Stimulated activated effector memory CD8-positive, alpha-beta T cell treated with anti-CD3 and anti-CD28 coated beads, Interleukin-12 subunit alpha, Interleukin-12 subunit beta, amount 100 ng/mL, for 72 hours (primary cell): ENCODE measurements at places on chromosomes 1 and 21.

DNA sequence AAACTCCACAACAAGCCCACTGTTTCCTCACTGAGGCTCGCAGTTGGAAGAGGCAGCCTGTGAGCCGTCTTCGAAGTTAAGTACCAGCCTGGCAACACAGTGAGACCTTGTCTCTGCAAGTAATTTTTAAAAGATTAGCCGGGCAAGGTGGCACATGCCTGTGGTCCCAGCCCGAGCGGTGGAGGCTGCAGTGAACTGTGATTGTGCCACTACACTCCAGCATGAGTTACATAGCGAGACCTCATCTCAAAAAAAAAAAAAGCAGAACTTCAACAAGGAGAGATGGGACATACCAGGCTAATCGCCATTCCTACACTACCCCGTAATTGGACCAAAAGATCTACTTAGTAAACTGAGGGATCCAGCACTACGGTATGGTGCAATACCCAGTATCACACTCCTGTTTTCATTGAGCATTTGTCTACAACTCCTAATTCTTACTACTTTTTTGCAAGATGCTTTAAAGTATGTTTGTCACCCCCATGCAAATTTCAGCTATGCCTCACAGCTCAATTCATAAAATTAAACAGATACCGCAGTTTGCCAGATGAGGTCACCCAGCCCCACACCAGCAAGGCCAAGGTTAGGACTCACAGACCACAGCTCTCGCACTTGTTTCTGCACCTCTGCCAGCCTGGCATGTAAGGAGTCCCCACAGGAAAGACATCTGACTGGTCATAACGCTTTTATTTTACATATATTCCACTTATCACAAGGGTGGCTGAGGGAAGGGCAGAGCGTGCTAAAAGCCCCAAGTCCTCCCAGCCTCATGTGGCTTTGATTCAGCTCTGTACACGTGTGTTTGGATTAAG lies 21.0 kb downstream of the SDE2 start:
- no peak for DNase-seq

GRCh38 chr1:172898866-172899265 lies 151.9 kb downstream of the TNFSF18 start:
- DNase-seq, result no peak

- DNase-seq, result no peak
Observed at GRCh38 chr1:219413536-219413935, 199.4 kb downstream of the ZC3H11B start.

DNA sequence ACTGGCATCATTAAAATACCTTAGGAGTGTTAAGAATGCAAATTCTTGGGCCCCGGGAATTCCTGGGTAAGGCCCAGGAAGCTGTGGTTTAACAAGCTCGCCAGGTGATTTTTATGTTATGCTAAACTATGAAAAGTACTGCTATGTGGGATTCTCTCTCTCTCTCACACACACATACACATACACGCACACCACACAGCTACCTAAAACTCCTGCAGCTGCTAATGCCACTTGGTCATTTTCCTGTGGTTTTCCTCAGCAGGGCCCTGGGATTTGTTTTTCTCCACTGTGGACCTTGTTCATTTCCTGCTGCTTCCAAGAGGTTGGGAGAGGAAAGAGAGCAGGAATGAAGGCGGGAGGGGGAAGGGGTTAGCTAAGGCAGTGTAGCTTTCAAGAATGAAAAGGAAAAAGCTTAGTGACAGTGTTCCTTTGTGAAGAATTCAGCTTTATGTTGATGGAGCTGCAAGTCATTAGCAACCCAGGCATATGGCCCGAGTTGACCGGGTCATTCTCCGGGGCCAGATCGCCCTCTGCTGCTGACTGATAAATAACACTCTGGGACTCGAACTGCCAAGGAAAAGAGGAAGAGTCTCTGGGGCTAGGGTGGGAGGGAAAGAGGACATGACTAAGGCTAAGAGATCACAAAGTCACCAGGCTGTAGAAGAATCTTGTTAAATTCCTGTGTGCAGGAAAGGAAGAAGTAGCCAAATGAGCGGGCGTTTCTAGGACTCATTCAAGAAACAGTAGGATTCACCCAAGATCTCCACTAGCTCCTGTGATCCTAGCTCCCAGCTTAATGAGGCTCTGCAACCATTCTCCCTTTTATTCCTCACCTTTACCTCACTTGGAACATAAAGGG lies 30.5 kb upstream of the LRIG2 start:
- DNase-seq, result no peak

- no peak for DNase-seq
Observed at GRCh38 chr1:44327679-44328491, 27.2 kb downstream of the ERI3 start.

- DNase-seq, result no peak
Observed at GRCh38 chr1:246306415-246307037, 200.6 kb downstream of the SMYD3 start.

- DNase-seq, result no peak
Observed at GRCh38 chr1:197771386-197771785, 3.9 kb downstream of the DENND1B start.

GRCh38 chr1:233281711-233282581 lies 13.6 kb downstream of the PCNX2 start:
- no peak for DNase-seq
